NCI-H460 (cell line): ENCODE measurements at places on chromosomes 11 and 22. TPM values are rescaled to one million over a fixed set of nuclear protein-coding genes. Genes with fewer than 3 reads are reported as not detected.

The PGA5 gene
- total RNA-seq = not detected in 2 replicates

The TSPAN32 gene
- total RNA-seq = not detected in 2 replicates

DNA sequence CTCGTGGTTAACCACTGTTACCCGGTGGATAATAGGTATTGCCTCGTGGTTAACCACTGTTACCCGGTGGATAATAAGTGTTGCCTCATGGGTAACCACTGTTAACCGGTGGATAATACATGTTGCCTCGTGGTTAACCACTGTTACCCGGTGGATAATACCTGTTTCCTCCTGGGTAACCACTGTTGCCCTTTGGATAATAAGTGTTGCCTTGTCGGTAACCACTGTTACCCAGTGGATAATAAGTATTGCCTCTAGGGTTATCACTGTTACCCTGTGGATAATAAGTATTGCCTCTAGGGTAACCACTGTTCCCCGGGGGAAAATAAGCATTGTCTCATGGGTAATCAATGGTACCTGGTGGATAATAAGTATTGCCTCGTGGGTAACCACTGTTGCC is 15.0 kb upstream of the NXPE4 start:
- no peak for DNase-seq

- no peak for DNase-seq
Observed at GRCh38 chr11:27916541-27917100, 191.3 kb downstream of the KIF18A start.

DNA sequence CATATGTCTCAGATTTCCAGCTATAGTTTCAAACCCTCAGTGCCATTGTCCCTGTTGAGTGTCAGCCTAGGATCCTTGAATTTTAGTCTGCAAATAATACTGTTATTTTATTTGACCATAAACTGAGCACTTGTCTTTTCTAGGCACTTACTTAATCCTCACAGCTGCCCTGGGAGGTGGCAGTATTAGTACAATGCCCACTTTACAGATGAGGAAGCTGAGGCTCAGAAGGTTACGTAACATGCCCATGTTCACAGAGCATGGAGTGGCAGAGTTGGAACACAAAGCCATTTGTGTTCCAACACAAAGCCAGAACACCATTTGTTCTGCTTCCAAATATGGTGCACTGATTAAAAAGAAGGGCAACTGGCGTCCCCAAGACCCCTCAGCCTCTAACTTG is 38.2 kb upstream of the ALX4 start:
- no peak for DNase-seq

- no peak for DNase-seq
Observed at GRCh38 chr11:24779791-24780190, 282.9 kb downstream of the LUZP2 start.

GRCh38 chr11:1338201-1339065 is 29.0 kb upstream of the TOLLIP start:
- no peak for DNase-seq

- no peak for DNase-seq
Observed at GRCh38 chr22:19064354-19065054, 57.7 kb downstream of the DGCR2 start.

DNA sequence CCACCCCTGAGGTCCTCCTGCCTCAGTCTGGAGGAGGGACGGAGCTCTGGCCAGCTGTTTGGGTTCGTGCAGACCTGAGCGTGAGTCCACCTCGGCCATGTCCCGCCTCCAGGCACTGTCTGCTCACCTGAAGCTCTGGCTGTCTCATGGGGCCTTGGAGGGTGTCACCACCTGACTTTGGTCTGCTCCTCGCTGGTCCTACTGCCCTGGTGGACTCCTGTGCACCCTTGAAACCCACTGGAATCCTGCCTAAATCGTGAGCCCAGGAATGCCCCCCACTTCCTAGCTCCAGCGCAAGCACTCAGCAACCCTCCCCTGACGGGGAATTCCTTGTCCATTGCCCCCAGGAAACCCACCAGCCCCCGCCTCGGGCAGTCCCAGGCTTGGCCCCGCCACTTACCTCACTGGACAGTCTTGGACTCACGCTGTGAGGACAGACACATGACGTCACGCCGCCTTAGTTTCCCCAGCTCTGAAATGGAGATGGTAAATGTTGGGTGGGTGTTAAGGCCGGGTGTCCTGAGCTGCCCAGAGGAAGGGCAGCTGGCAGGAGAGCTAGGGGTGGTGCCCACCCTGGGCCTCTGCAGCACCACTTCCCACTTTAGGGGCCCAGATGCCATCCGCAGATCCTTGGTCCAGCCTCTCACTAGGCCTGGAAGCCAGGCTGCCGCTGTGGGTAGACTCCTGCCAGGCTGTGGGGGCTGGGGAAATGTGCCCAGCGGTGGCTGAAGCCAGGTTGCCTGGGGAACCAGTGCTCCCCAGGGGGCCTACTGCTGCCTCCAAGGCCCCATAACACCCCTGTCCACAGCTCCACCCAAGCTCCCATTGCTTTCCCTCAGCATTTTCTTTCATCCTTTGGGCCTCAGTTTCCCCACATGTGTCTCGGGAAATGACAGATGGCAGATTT is 18.2 kb upstream of the TBX1 start:
- DNase-seq = no peak

GRCh38 chr22:43185860-43186261 is 1.1 kb downstream of the TTLL12 start:
- DNase-seq = no peak
